Inflammatory macrophage (primary cell): ENCODE measurements at places on chromosomes 3 and 15.

DNA sequence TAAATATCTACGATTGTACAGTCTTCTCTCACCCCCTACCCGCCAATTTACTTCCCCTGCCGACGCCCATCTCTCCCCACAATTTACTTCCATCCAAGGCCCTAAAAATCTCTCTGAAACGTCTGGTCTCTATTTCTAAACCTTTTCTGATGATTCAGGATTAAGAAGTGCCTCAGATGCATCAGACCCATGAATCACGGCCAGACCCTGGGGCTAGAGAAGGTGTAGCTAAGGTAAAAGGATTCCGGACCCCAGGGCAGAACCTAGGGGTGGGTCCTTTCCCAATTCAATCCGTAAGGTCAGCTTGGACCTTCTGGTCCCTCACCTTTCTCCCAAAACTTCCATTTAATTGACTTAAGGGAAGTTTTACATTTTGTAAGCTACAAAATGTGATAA is 46.4 kb downstream of the LRIG1 start:
- no peak for DNase-seq

DNA sequence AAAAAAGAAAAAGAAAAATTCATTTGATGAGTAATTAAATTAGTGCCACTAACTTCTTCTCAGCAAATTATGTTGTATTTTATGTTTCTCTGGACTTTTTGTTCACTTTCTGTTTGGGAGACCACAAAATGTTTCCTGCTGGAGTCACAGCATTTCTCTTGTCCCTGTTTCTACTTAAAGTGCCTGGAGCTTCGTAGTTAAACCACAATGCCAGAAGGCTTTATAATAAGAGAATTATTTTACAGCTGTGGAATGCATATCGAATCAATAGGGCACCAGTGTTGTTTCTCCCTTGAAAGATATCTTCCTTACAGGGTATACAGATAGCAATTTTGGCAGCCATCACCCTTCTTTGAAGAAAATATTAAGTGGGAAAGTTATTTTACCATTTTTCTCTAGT is 3.2 kb downstream of the DTWD1 start:
- no peak for DNase-seq

GRCh38 chr15:62593681-62594399 is 428.8 kb upstream of the C2CD4B start:
- no peak for DNase-seq

DNA sequence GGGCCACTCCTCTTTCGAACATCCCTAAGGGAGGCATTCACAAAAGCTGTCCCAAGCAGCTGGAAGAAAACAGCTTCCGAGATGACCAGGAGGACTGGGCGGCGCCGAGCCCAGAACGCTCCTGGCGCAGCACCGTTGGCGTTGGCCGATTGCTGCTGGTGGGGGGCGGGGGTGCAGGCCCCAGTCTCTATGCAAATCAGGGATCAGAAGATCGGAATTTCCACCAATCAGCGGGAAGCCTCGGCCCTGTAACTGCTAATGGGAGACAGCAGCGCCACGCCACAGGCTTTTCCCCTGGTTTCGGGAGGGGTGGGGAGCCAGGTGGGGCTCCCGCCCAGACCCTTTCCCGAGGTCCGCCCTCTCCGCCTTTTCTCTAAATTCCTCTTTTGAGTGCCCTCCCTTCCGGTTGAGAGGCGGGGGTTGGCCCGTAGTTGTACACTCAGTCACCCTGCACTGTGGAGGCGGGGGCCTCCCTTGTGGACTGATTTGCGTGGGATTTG is 27.0 kb downstream of the HMCES start:
- DNase-seq, result peak; percentile 78

DNA sequence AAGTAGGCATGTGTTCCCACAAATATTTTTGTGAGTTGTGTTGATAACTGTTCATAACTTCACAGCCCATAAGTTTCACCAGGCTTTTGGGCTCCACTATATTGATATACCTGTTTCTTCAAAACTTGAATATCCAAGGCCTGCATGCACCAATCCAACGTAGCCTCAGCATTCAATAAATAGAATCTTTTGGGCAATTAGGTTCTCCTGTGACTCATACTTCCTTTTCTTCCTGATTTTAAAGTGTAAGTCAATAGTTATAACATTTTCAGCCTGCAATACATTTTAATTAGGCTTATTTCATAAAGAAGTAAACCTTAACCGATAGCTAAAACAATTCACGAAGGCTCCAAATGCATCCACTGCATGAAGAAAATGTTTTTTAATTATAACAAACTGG is 97.8 kb upstream of the SPRED1 start:
- peak; percentile 12 for DNase-seq

DNA sequence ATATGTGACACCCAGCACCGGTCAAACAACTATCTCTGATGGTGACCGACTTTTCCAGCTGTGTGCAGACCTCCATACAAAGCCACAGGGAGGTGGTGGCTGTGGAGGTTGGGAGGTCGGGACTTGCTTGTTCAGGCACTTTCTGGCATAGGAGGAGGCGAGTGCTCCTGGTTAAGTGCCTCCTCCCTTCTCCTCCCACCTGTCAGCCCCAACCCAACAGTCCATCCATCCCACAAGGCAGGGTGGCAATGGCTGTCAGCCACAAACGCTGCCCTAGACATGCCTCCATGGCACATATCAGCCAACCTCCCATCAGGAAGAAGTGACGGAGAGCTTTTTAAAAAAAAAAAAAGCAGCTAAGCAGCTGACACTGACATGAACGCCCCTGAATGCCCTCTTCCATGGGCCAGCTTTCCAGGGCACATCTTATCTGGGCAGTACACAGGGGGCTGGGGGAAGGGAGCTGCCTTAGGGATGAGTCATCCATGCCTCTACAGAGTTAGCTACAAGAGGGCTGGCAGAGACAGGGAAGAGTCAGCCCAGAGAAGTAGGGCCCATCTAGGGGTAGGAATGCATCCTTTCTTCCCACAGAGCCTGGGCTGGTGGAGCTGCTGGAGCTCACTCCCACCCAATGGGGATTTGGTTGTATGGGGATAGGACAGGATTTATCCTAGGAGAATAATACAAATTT is 41.2 kb downstream of the CCDC12 start:
- peak; percentile 39 for DNase-seq

DNA sequence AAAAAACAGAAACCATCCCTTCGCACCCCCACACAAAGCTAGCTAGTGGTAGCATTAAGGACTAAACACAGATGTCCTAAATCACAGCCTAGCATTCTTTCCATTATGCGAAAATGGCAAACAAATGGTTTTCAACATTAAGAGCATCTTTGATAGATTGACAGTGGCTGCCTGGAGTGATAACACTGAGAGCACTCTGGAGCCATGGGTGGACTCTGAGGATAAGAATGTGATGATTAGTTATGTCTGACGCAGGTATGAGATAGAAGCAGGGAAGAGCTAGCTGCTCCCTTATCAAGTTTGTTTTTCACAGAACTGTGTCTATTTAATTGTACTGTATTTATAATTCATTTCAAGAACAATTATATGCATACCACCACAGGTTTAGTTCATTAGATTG is 142.9 kb downstream of the PDZRN3 start:
- DNase-seq, result no peak

- no peak for DNase-seq
Observed at GRCh38 chr15:68304589-68305337, 27.2 kb downstream of the FEM1B start.

DNA sequence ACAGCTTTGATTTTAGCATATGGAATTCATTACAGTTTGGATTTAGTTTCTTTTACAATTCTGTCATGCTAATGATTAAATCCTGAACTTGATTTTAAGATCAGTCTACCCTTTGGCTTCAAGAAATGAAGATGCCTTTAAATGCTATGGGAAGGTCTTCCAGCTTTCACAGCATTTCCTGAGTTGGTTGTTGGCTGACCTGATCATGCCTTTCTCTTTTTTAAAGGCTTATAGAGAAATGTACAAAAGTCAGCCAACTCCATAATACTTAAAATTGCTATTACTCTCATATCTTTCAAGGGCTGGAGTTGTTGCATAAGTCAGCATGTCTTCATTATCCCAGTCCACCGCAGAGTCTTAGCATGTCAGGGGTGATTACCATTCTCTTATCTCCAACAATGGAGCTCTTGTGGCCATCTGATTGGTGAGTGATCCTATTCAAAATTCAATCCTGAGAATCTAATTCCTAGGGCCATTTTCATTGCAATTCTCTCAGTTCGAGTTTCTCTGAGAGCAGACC is 123.8 kb downstream of the GMNC start:
- no peak for DNase-seq

DNA sequence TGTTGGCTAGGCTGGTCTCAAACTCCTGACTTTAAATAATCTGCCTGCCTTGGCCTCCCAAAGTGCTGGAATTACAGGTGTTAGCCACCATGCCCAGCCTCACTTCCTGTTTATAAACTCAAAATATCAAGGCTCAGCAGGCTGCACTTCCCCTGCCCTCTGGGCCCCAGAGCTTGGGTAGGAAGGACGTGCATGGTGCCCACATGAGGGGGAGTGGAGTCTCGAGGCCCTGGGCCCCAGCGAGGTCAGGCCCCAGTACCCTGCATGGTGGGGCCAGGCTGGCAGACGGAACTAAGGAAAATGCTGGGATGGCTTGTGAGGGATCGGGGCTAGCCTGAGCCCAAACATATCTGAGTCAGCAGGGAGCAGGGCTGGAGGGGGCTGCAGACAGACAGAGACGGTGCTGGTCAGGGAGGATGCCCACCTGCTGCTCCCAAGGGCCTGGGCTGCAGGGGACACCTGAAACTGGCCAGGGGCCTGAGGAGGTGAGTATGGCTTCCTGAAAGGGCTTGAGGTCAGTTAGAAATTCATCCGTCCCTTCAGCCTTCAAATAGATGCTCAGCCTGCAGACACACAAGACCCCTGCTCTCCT is 5.1 kb downstream of the SPTBN5 start:
- no peak for DNase-seq

- no peak for DNase-seq
Observed at GRCh38 chr15:79211481-79211880, 71.0 kb upstream of the ANKRD34C start.

DNA sequence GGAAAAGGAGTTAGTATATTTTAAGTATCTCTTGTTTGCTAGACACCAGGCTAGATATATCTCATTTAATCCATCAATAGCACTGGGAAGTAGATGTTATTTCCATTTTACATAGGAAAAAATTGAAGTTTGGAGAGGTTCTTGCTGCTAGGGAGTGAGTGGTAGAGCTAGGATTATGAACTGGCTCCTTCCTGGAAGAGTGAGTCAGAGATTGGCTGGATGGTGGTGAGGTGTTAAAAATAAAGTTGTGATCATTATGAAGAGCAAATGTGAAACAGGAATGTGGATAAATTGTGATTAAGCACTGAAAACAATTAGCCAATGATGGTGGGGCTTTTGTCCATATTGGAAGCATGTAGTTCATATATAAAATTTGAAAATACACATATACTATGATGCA is 234.2 kb downstream of the WNT5A start:
- no peak for DNase-seq

- no peak for DNase-seq
Observed at GRCh38 chr3:39644176-39644575, 165.2 kb upstream of the MYRIP start.

GRCh38 chr15:88004399-88004798 is 252.1 kb downstream of the NTRK3 start:
- DNase-seq, result no peak

DNA sequence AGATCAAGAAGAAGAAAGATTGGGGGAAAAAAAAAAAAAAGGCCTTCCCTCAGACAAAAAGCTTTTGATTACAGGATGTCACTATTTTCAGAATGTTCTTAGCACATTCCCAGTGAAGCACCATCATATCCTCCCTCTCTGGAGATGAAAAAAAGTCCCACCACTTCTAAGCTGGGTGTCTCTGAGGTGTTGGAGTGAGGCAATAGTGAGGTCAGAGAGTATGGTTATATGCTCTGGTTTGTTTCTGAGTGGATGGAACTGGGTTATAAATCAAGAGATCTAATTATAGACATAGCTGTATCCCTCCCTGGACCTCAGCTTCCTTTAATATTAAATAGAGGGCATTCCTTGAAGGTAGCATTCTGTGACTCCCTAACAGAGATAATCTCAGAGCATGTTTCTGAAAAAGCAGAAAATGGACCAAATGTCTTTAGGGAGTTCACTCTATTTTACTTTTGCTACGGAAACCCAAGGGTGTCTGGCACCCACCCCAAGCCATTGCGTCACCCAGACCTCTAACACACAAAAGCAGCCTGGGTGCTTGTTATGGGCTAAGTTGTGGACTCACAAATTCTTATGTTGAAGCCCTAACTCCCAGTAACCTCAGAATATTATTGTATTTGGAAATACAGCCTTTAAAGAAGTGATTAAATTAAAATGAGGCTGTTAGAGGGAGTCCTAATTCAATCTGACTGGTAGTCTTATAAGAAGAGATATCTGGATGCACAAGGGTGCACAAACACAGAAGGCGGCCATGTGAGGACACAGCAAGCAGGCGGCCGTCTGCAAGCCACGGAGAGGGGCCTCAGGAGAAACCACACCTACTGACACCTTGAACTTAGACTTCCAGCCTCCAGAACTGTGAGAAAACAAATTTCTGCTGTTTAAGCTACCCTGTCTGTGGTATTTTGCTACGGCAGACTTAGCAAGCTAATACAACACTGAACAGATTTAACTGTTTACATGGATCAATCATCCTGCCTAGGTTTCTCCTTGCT is 81.5 kb downstream of the MB21D2 start:
- DNase-seq, result no peak

GRCh38 chr3:143576568-143577270 is 271.5 kb downstream of the SLC9A9 start:
- DNase-seq, result no peak

DNA sequence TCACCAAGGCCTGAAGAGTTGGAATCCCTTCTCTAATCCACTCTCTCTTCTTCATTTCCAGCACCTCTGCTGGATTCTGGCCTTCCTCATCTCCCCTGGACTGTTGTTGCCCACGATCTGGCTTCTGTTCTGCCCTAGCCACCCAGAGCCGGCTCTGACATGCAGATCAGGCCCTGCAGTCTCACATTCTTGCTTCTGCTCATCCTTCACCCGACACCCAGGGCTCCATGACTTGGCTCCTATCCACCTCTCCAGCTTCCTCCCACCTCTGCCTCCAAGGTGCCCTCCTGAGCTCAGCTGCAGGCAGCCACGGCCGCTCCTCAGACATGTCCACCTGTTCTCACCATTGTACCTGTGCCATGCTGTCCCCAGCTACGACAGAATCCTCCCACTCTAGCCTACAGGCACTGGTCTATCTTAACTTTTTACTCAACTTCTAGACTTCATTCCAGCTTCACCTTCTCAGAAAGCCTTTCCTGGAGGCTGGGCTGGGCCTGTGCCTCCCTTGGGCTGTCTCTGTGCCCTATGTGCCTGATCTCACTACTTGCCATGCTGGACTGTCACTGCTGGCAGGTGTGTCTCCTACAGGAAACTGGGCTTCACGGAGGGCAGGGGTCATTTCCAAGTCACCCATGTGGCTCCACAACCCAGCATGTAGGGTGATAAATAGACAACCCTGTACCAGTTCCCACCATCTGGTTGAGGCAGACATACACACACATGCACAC is 16.0 kb upstream of the TBC1D21 start:
- DNase-seq, result no peak

GRCh38 chr3:69770976-69771634 is 31.8 kb downstream of the MITF start:
- no peak for DNase-seq

GRCh38 chr3:183449791-183450190 is 21.4 kb upstream of the MCF2L2 start:
- DNase-seq, result no peak

- DNase-seq, result no peak
Observed at GRCh38 chr15:83356501-83357399, 72.3 kb upstream of the BNC1 start.
